ENCODE measurements at places on chromosomes 3 and 15.

- no peak for DNase-seq
Observed at GRCh38 chr3:165868088-165868487, 30.9 kb upstream of the BCHE start.

GRCh38 chr15:57509965-57510364 is 81.7 kb upstream of the MYZAP start:
- no peak for DNase-seq

DNA sequence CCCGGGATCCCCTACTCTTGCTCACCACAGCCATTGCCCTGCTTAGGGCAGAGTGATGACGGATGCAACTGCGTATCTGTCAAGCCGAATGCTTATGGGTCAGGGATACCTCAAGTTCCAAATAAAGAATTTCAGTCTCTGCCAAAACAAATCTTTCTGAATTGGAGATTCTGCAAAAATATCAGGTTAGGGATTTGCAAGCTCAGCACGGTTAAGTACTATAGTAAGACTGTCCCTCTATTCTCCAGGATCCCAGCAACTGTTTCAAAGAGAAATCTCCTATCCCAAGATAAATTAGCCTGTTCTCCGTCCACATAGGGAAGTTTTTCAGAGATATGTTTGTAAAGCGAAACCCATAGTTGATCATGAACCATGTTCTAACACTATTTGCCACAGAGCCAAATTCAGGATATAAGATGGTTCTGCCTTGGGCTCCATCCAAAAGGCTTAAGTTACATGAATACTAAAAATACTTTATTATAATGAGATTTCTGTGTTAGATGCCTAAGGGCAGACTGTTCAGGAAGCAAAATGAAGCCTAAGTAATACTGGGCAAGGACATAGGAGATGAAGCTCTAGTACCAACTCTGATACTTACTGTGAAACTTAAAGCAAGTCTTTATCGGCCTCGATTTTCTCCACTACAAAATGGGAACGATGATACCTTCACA is 100.1 kb upstream of the LPP start:
- DNase-seq: no peak

GRCh38 chr15:85800478-85801123 is 5.9 kb upstream of the KLHL25 start:
- no peak for DNase-seq

GRCh38 chr3:78562328-78562727 is 1205.5 kb downstream of the ROBO1 start:
- DNase-seq: no peak

Data from stimulated activated naive CD8-positive, alpha-beta T cell treated with anti-CD3 and anti-CD28 coated beads, Interleukin-15, Interleukin-2, amounts not matched to agents 100 U/mL and 50 U/mL, for 24 hours (primary cell).